Osteocyte (in vitro differentiated cells): ENCODE measurements at places on chromosomes 16 and 17. TPM values are rescaled to one million over a fixed set of nuclear protein-coding genes. Genes with fewer than 3 reads are reported as not detected.

The HOXB2 gene
- total RNA-seq = not detected in 2 replicates

The KRTAP1-5 gene
- total RNA-seq = not detected in 2 replicates

The MT4 gene
- not detected in 2 replicates for total RNA-seq

The TBC1D3 gene
- total RNA-seq = 0.30 TPM in 1 of 2 replicates, not detected in the other

The CACNG3 gene
- not detected in 2 replicates for total RNA-seq

The DOC2B gene
- 0.10 TPM in 1 of 2 replicates, not detected in the other for total RNA-seq

The HOXB1 gene
- not detected in 2 replicates for total RNA-seq

The KRT13 gene
- not detected in 2 replicates for total RNA-seq

The PALB2 gene
- 14.0 and 14.9 TPM in 2 replicates for total RNA-seq

The RNF43 gene
- total RNA-seq = not detected in 2 replicates

The CHST4 gene
- not detected in 2 replicates for total RNA-seq

The TBC1D3E gene
- not detected in 2 replicates for total RNA-seq

The SNRNP25 gene
- total RNA-seq = 28.6 and 30.4 TPM in 2 replicates

The TNFRSF17 gene
- total RNA-seq = not detected in 2 replicates

The CFAP97D1 gene
- not detected in 2 replicates for total RNA-seq

The CCL3 gene
- total RNA-seq = not detected in 2 replicates

The TNFRSF13B gene
- not detected in 2 replicates for total RNA-seq

The KDM6B gene
- 52.9 and 53.7 TPM in 2 replicates for total RNA-seq

The ATP2A1 gene
- 0.42 and 0.64 TPM in 2 replicates for total RNA-seq

The TLCD3A gene
- total RNA-seq = 23.7 and 27.3 TPM in 2 replicates

The C17orf113 gene
- 1.3 and 1.6 TPM in 2 replicates for total RNA-seq

The KRT28 gene
- not detected in 2 replicates for total RNA-seq

The SEPTIN12 gene
- total RNA-seq = not detected in 2 replicates
